ENCODE measurements at places on chromosomes 3 and 15.

GRCh38 chr3:110526777-110527727 lies 544.6 kb upstream of the NECTIN3 start:
- DNase-seq, result no peak

- DNase-seq, result no peak
Measured at GRCh38 chr3:138113326-138113725, 2.1 kb downstream of the DZIP1L start.

GRCh38 chr15:51205050-51205975 lies 110.6 kb upstream of the TNFAIP8L3 start:
- DNase-seq, result no peak

DNA sequence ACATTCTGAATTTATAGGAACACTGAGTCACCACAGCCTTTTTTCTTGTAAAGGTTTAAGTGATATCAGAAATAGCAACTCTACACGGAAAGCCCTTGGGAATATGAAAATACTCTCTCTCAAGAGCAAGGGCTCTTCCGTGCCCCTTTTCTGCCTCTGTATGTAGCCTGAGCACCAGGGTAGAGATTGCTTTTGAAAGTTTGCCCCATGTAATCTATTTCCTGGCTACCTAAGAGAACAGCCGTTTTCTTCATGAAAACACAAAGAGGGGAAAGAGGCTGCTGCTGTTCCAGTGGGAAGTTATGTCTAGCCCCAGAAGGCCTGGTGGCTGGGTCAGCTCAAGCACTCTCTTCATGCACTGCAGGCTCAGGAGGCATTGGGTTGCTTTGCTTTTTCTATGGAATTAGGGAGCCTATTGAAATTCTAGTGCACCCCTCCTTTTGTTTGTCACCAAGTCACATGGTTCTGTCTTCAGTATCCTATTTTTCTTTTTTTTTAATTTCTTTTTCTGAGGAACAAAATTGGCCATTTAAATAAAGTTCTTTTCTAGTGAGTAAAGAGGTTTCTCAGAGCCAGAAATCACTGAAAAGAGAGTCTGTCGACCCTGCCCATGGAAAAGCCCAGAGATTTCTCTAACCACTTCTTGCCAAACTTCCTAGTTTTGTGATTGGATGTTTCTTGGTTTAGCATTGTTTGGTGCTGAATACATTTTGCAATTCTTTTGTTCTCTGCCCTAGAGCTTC lies 39.5 kb downstream of the TIGIT start:
- DNase-seq, result no peak

DNA sequence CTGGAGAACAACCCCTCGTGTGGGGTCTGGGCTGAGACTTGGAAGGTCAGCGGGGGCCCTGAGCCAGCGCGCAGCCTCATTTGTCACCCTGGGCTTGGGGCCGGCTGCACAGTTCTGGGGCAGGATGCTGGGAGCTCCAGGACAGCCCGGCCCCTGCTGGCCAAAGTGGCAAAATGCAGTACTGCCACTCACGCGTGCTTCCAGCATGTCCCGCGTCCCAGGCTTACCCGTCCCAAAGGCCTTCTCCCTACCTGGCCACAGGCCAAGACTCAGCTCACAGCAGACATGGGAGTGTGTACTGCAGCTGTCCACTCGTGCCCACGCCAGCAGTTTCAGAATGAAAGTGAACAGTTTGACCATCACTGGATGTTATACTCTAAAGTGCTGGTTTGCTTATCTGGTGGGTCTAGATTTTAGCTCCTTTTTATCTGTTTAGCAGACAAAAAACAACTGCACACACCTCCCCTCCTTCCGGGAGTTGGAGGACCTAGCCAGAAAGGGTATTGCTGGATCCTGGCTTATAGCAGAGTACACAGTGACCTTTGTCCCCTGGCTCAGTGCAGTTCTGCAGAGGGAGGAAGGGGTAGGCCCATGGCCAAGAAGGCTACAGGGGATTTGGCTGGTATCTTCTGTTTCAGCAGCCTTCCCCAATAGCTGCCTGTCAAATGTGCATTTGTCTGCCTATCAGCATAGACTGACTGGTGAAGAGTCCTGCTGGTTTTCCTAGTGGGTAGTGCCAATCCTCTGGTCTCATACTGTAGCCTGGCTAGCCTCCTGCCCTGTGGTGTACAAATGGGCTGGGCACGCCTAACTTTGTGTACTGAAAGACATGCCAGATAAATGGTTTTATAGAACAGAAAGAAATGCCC lies 23.2 kb upstream of the IP6K2 start:
- DNase-seq, result peak; percentile 56

- no peak for DNase-seq
Measured at GRCh38 chr3:31929826-31930502, 51.1 kb downstream of the OSBPL10 start.

GRCh38 chr3:184694716-184695115 lies 17.1 kb downstream of the MAGEF1 start:
- no peak for DNase-seq

- no peak for DNase-seq
Measured at GRCh38 chr15:39204031-39204430, 376.8 kb upstream of the THBS1 start.

DNA sequence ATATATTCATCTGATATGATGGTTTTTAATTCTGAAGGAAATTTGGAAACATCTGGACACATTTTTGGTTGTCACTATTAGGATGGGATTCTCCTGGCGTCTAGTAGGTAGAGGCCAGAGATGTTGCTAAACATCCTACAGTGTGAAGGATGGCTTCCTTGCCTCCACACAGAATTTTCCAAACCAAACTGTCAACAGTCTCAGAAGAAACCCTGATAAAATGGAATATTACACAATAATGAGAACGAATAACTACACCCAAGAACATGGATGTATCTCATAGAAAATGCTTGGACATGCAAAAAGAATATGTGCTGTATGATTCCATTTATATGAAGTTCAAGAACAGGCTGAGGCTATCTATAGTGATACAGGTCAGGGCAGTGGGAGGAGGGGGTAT lies 79.8 kb upstream of the PSMD6 start:
- DNase-seq, result no peak

DNA sequence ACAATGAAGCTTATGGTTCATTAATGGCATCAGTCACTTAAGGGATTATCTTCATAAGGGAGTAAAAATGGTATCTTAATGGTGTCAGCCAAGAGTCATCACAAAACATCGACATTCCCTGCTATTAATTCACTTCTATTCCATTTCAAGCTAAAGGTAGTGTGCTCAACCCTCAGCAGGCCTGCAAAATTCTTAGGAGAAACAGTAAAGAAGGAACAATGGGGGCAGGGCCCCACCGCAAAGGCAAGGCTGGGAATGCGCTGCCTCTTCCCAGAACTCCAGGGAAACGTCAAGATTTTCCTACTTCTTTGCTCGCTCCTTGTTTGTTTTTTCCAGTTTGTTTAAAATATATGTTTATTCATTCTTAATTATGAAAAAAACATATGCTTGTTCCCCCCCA lies 187.3 kb upstream of the TSC22D2 start:
- no peak for DNase-seq

DNA sequence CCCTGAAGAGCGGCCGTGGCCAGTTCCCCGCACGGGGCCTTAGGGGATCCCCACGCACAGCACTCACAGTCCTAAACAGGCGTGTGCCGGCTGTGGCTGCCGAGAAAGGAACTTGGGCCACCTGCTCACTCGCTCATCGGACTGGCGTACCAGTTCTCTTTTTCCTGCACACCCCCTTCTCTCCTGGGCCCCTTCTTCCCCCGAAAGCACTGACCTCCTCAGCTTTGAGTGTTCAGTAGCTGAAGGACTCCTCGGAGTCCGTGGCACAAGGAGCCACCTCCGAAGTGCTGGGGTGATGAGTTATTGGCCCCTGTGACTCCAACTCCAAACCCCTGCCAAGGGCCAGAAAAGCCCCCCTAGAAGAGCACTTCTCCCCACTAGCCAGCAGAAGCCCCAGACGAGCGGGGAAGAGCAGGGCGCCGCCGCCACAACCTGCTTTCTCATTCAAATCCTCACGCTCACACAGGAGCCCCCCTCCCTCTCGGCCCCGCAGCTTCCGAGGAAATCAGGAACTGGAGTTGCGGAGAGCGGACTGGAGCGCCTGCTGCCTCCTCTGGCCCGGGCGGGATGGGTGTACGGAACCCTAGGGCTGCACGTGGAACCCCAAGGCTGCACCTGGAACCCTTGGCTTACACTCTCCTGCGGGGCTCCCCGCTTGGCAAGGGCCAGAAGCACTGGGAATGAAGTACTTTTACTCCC lies at the start of gene PLCH1:
TSS of gene PLCH1 (minus strand) at position 446 of the 699 bp plus-strand sequence. CDS start 40,847 bp downstream, outside the sequence.
- DNase-seq, result peak; percentile 41

- DNase-seq, result no peak
Measured at GRCh38 chr3:127110982-127111693, 81.8 kb upstream of the PRR23E start.

Measured in memory B cell (primary cell).